ENCODE measurements at places on chromosomes 7 and 10.

DNA sequence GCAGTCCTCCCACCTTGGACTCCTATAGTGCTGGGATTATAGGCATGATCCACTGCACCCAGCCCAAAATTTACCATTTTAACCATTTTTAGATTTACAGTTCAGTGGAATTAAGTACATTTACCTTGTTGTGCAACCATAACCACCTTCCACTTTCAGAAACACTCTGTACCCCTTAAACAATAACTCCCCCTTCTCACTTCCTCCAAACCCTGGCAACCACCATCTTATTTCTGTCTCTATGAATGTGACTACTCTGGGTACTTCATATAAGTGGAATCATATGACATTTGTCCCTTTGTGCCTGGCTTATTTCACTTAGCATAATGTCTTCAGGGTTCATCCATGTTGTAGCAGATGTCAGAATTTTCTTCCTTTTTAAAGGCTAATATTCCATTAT is 33.6 kb downstream of the SUFU start:
- DNase-seq: no peak

GRCh38 chr10:86968271-86968993 is at the start of gene ADIRF:
ADIRF (plus strand) TSS chr10:86968482; CDS start chr10:86968545, 63 bp downstream.
- peak; percentile 10 for DNase-seq

DNA sequence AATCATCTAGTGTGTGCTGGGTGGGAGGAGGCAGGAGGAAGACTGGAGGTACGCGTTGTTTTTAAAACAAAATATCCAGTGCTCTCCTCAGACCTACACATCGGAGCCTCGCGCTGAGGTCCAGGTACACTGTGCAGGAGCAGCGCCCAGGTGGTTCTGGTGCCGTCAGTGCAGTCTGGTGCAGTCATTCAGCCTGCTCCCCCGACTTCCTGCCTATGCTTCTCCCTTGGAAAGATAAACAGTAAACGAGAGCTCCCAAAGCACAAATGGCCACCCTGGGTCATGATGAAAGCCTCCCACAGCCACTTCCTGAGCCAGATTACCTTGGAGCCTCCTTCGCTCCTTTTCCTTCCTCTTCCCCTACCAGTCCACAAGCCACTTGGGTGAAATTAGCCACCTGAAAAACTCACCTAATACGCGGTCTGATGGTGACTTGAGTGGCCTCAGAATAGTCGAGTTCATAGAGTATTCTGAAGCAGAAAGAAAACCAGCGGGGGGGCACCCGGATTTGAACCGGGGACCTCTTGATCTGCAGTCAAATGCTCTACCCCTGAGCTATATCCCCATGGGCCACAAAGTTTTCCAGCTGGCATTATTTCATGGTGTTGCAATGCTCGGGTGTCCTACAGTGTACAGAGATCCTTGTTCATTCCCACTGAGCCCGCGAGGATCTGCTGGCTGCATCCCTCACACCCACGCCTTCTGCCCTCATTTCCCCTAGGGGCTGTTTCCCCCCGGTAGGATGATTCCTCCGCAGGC is 82.5 kb downstream of the ZNF467 start:
- DNase-seq: no peak

GRCh38 chr10:92574548-92575261 is 812 bp upstream of the IDE start:
- DNase-seq: peak; percentile 42

DNA sequence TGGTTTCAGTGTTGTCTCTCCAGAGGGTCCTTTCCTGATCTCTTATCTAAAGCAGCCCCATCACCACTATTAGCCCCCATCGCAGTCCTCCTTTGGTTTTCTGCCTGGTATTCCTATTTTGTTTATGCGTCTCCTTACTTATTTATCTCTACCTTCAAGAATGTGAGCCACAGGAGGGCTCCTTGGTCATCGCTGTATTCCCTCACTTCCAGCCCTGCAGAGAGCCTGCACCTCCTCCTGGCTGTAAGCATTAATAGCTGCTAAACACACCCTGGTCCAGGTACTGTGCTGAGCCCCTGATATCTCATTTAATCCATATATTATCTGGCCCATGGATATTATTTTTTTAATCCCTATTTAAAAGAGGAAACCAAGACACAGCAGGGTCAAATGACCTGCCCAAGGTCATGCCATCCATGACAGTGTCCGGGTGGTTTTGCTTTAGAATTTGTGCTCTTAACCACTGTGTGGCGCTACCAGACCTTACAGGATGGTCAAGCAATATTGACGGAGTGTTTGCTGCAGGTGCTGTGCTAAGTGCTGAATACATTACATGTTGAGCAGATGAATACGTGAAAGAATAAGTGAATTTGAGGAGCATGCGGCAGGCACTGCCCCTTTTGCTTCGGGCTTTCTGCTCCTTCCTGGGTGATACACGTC is 227.2 kb downstream of the ADAM12 start:
- DNase-seq: no peak

DNA sequence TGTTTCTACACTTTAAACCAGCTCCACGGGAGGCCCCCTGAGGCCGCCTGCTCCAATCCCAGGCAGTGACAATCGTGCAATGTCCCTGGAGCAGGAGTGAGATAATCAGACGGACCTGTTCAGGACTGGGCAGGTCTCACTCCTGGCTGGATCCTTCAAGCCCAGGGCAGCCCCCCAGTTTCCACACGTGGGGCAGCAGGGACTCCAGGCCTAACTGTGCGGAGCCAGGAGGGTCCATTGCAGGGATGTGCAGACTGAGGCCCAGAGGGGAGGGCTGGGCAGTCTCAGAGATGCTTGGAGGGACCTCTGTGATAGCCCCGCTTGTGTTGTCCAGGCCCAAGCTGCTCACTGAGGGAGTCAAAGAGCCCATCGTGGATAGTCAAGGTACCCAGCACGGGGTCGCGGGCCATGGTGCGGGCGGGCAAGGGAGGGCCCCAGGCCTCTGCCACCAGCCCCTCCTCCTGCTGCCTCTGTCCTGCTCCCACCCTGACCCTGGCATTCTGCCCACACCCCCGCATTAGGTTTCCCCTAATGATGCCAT is 110.5 kb upstream of the KCTD7 start:
- no peak for DNase-seq

DNA sequence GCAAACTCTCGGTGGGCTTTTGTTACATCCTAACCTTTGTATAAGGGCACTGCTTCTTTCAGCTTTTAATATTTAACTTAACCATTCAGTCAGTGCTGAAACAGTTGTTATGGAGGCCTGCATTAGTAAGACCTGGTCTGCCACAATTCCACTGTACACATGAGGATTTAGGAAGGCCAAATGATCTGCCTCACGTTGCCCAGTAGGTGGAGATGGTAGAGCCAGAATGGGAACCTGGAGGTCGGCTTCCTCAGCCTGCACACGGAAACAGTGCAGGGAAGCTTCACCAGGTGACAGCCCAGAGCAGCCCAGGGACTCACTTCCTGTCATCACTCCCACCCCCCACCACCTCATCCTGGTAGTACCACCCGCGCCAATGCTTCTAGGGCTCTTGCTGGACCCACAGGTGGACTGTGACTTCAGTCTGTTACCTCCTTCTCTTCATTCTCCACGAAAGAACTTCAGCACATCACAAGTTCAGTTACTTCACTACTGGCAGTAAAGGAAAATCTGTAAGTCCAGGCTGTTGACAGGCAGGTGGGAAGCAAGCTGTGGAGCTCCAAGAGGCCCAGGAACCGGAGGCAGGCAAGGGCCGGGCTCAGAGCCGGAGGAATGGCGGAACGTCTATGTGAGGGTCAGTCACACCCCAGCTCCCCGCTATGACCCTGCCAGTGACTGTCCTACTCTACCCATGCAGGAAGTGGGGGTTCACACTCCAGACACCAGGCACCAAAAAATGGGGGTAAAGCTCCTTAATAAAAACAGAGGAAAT is 480.3 kb upstream of the C7orf33 start:
- DNase-seq: no peak

GRCh38 chr7:87369216-87369615 is 23.8 kb downstream of the CROT start:
- DNase-seq: peak; percentile 58

GRCh38 chr7:15929411-15929810 is 242.9 kb upstream of the MEOX2 start:
- DNase-seq: no peak

- no peak for DNase-seq
Observed at GRCh38 chr7:353746-354325, 63.9 kb downstream of the FOXL3 start.

DNA sequence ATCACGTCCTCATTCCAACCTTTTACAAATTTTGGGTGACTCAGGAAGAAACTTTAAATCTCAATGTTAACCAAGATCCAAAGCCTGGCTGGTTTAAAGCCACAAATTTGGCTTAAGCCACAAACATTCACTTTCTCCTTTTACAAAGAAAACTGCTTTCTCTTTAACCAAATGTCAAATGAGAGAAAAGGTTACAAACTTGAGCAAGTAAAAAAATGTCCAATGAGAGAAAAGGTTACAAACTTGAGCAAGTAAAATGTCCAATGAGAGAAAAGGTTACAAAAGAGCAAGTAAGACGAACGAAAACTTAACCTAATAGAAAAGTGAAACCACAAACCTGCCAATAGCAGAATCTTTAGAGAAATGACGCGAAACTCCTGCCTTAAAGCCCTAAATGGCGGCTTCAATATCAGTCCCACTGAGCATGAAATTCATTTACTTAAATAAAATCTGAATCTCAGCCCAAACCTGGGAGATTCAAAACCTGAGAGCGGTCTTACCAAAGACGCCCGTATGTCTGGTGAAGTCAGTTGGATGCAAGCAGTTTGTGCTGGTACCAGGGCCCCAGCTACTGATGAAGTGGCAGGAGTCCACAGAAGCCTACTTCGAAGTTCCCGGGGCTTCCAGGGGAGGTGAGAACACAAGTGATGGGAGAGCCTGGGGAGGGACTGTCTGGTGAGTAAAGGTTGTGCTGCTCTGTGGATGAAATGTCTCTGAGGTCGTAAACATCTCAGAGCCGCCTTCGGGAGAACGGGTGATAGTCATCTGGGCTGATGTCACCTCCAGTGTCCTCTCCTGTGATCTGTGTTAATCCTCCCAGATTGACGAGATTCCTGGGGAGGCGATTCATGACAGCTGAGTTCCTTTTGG is 74.6 kb downstream of the PAXIP1 start:
- DNase-seq: peak; percentile 97

- DNase-seq: no peak
Observed at GRCh38 chr7:1644341-1645070, 25.6 kb upstream of the ELFN1 start.

GRCh38 chr7:144784943-144785342 is 50.9 kb downstream of the TPK1 start:
- no peak for DNase-seq

DNA sequence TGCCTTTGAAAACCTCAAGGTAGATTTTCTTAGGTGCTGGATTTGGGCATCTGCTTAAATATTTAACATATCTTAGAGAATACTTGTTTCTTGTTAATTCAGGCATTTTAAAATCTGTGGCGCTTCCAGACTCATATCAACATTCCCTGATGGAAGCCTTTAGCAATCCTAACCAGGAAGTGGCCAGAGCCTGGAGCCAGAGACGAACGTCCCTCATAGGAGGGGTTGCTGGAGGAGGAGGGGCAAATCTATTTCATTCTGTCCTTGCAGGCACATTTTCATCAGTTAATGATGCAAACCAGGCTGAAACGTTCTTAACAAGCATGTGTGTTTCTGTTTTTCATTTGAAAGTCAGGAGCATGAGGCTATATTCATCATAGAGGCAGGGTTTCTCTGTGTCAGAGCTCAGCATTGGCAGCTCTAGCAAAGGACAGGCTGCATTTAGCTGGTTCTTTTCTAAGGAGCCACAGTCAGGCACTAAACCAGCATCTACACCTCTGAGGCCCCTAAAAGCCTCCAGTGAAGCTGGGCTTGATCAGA is 17.8 kb upstream of the IFIT2 start:
- no peak for DNase-seq

- no peak for DNase-seq
Observed at GRCh38 chr10:97623277-97623676, 10.0 kb downstream of the MORN4 start.

GRCh38 chr10:11831520-11831951 is 8.4 kb downstream of the PROSER2 start:
- DNase-seq: no peak

- DNase-seq: no peak
Observed at GRCh38 chr7:137755427-137755826, 91.3 kb downstream of the DGKI start.

GRCh38 chr10:19580691-19581090 is 235.5 kb upstream of the PLXDC2 start:
- DNase-seq: no peak

DNA sequence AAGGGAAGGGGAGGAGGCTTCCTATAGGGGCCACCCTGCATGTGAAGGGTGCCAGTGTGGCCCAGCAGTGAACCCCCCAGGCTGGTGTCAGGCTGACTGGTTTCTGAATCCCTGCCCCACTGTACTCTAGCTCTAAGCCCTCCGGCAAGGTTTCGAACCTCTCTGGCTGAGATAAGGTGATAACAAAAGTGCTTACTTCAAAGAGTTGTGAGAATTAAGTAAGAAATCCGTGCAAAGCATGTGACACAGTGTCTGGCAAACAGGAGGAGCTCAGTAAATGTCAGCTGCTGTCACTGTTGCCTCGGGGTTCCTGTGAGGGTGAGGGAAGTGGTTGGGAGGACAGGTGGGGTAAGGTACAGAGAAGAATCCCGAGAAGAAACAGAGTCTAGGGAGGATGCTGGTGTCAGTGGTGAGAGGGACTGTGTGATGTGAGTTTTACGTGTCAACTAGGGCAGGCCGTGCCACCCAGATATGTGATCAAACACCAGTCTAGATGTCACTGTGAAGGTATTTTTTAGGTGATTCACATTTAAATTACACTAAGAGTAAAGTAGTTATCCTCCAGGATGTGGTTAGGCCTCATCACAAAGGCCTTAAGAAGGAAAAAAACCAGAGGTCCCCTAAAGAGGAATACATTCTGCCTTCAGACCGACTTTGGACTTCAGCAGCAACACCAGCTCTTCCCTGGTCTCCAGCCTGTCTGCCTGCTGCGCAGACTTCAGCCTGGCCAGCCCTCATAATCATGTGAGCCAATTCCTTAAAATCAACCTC is 64.4 kb downstream of the BPGM start:
- peak; percentile 74 for DNase-seq
